Mucosa of gallbladder (tissue), 1 donor: ENCODE measurements at places on chromosomes 2 and 18. TPM values are rescaled to one million over a fixed set of nuclear protein-coding genes. Genes with fewer than 3 reads are reported as not detected.
A peak's percentile ranks its signal among the peaks of the same experiment; 100 is the strongest.

DNA sequence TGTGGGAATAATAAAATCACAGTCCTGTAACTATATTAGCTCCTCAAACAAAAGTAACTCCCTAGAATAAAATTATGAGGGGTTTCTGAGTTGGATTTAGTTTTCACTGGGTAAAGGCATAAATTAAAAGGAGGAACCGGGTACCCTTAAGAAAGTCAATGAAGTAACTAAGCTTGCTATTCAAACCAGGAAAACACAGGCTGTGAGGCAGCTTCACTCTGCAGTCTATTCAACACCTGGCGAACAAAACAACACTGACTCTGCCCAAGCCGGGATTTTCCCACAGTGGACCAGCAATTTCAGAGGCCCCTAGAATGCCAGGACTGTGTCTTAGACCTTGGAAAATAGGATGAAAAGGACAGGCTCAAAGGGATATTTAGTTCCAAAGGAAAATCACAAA lies 24.6 kb upstream of the CREB1 start:
- no peak for DNase-seq

DNA sequence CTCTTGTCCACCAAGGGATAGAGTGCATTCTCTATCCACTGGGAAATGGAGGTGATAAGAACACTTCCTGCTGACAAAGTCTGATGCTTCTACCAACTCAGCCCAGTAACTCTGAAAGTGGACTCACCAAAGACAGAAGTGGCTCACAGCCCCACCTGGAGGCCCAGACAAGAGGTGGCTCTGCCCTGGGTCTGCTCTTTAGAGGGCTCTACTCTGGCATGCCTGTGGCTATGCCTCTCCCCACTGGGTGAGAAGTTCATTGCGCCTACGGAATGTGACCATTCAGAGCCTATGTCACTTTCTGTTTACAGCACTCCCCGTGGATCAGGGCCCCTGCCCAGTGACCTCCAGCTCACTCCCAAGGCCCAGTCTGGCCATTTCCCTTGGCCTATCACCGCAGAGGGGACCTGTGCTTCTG lies 13.5 kb upstream of the XDH start:
- no peak for DNase-seq

SERPINE2 gene
- total RNA-seq = 32.5 TPM

DNA sequence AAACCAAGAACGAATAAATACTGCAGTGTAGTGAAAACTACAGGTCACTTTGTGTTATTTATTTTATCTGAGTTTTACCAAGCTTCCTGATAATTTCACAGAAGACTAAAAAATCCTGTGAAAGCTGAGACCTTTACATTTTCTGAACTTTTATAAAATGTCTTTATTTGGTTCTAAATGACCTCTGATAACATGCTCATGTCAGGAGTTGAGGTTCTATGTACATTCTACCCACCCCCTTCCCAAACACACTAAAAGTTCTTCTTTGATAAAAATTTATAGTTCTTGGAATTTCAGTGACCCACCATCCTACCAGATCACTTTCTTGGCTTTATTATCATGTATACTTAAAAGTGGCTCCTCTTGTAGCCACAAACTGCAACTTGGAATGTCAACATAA lies 463.1 kb downstream of the PIK3C3 start:
- no peak for DNase-seq

DNA sequence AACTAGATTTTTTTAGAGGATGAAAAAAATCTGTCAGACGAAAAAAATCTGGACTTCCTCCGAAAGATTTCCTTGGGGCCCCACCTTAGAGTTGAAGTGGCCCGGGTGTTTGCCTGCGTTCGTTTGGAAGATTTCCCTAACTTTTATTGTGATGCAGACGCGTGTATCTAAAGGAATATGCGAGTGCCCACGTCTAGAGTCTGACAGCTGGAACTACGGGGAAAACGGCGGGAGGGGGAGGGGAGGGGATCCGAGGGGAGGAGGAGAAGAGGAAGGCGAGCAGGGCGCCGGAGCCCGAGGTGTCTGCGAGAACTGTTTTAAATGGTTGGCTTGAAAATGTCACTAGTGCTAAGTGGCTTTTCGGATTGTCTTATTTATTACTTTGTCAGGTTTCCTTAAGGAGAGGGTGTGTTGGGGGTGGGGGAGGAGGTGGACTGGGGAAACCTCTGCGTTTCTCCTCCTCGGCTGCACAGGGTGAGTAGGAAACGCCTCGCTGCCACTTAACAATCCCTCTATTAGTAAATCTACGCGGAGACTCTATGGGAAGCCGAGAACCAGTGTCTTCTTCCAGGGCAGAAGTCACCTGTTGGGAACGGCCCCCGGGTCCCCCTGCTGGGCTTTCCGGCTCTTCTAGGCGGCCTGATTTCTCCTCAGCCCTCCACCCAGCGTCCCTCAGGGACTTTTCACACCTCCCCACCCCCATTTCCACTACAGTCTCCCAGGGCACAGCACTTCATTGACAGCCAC lies 2.4 kb upstream of the SP9 start:
- no peak for DNase-seq

DNA sequence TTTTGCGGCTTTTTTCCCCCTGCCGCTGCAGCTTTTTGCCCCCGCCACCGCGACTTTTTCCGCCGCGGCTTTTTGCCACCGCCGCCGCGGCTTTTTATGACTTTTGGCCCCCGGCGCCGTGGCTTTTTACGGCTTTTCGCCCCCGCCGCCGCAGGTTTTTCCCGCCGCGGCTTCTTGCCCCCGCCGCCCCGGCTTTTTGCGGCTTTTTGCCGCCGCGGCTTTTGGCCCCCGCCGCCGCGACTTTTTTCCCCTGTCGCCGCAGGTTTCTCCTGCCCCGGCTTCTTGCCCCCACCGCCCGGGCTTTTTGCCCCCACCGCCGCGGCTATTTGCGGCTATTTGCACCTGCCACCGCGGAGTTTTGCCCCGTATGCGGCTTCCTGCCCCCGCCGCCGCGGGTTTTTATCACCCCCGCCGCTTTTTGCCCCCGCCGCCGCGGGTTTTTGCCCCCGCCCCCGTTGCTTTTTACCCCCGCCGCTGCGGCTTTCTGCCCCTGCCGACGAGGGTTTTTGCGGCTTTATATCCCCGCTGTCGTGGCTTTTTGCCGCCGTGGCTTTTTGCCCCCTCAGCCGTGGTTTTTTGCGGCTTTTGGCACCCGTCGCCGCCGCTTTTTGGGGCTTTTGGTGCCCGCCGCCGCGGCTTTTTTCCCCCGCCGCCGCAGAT lies 2750.9 kb downstream of the RPIA start:
- no peak for DNase-seq

UGT1A6 gene
- total RNA-seq = 6.3 TPM

DNA sequence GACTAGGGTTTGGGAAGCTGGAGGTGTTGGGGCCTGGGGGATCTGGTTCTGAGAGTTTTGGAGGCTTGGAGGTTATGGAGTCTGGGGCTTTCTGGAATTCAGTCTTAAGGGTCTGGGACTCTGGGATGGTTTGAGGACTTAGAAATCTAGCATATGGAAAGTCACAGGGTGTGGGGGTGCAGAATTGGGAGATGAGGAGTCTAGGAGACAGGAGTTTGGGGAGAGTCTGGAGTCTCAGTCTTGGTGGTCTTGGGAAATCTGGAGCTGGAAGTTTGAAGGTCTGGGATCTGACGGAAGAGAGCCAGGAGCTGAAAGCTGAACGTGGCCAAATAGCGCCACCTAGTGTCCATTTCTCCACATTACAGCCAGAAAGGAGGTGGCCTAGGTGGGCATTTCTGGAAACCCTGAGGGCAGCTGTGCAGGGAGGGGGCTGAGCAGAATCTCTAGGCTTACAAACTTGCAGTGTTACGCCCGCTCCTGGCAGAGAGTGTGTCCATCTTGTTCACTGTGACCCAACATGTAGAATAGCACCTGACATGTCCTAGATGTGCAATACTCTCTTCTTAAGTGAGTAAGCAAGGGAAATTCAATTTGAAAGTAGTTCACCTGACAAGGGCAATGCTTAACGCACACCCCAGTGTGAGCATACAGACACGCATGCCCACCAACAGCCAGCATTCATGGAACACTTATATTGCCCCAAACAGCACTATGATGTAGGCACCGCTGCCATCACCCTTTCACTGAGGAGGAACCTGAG lies 204.8 kb downstream of the TFCP2L1 start:
- DNase-seq = peak; percentile 55

RBMS1 gene
- total RNA-seq = 36.2 TPM

GRCh38 chr2:79780781-79781180 lies 267.9 kb downstream of the CTNNA2 start:
- DNase-seq = no peak
